ENCODE measurements at places on chromosomes 6 and 20. TPM values are rescaled to one million over a fixed set of nuclear protein-coding genes. Genes with fewer than 3 reads are reported as not detected.

MAS1 gene
- total RNA-seq, result not detected

BEND6 gene
- 0.20 TPM for total RNA-seq

COL12A1 gene
- total RNA-seq, result not detected

RAET1L gene
- total RNA-seq, result not detected

- no peaks in the 10 kb centered on the region for H3K4me1 ChIP-seq
- H3K27ac ChIP-seq, result no peak overlapping the region
- DNase-seq, result no peak
- no peaks in the 10 kb centered on the region for H3K36me3 ChIP-seq
- no peaks in the 10 kb centered on the region for H3K27me3 ChIP-seq
These were observed 18.1 kb downstream of the VNN1 start for GRCh38 chr6:132695773-132696172.

GRCh38 chr6:49551866-49552129 is 1.3 kb downstream of the C6orf141 start:
- peaks cover 37% of the 10 kb centered on the region for H3K4me1 ChIP-seq
- H3K36me3 ChIP-seq, result no peaks in the 10 kb centered on the region
- H3K27ac ChIP-seq, result no peak overlapping the region
- H3K27me3 ChIP-seq, result peaks cover 4% of the 10 kb centered on the region
- no peak for DNase-seq
- no peak overlapping the region for H3K4me3 ChIP-seq

DNA sequence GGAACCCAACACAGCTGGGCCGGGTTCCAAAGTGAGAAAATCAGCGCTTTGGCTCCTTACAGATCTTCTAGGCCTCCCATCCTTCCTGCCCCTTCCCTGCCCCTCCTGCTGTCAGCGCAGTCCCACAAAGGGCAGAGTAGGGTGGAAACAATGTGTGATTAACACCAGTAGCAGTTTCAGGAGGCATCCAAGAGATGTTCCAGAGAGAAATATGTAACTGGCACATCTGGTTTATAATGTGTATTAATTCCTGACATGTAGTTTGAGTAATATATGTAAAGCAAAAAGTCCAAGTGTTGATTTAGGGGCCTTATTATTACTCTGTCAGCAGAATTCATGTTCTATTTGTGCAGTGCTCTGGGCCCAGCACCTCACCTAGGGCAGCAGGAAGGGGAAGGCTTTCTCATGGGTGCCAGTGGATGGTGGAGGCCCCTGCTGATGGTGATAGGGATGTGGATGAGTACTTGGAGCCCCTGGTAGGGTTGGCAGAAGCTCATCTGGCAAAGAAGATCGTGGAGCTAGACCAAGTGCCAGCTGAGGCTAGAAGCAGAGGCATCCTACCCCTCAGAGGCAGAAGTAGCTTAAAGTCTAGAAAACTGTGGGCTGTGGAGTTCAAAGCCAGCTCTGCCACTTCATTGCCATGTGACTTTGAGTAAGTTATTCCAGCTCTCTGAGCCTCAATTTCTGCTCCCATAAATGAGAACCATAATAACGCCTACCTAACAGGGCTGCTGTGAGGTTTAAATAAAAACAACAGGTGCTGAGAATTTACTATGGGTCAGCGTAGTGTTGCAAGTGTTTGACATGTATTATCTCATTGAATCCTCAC is 22.4 kb upstream of the RALY start:
- H3K4me3 ChIP-seq, result no peak overlapping the region
- H3K27me3 ChIP-seq, result peaks cover 22% of the 10 kb centered on the region

- no peak overlapping the region for H3K4me3 ChIP-seq
- no peak for DNase-seq
- no peaks in the 10 kb centered on the region for H3K27me3 ChIP-seq
- H3K27ac ChIP-seq, result no peak overlapping the region
These were observed 772.0 kb downstream of the HACE1 start for GRCh38 chr6:104087765-104088164.

DNA sequence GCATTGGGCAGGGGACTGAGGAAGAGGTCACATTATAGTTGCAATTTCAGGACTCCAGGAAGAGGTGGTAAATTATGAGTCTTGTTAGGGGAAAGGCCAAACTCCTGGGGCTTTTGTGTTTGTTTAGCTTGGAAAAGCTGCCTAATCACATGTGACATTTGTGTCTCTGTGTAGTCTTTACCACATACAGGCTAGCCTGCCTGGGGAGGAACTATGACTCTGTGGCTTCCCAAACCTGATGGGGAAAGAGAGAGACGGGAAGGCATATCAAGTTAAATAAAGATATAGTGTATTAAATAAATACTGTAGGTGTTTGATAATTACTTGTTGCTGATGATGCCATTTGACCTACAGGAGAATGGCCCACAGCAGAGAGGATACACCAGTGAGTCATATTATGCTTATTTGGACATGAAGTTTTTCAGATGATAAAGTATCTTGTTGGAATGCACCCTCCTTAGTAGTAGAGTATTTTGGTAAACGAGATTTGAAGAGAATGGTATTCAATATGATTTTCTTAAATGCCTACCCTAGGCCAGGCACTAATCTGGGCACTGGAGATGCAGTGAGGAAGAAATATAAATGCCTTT is 4.0 kb downstream of the BLTP3A start:
- DNase-seq, result peak; percentile 28
- no peaks in the 10 kb centered on the region for H3K36me3 ChIP-seq
- H3K4me3 ChIP-seq, result no peak overlapping the region
- no peaks in the 10 kb centered on the region for H3K27me3 ChIP-seq

DNA sequence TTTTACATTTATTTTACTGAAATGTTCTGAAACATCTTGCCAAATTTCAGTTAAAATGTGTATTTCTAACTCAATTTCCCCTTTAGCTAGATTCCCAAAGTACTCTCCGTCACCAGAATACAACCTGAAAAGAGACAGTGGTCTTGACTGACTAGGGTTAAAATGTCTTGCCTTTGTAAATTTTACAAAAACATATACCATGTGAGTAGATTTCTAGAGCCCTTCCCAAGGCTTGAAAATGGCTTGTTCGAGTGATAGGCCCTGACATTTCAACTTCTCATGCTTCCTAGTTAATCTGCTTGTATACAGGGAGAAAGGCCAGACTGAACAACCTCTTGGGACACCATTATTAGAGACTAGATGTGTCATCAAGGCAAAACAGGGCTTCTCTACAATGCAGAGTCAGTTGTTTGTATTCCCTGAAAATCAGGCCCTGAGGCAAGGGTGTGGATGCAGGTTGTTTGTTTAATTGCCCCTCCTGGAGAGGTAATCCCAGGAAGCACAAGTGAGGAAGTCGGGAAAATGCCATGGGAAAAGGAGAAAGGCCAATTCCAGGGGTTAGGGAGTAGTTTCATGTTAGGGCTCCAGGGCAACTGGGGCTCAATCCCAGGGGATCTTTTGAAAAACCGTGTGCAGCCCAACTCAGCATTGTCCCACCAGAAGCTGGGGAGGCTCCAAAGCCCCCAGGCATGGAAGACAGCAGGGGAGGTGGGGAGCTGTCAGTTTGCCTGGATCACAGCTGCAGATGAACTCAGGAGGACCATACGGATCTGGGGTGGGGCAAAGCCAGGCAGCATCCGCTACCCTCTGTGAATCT is 11.6 kb upstream of the TFB1M start:
- H3K4me3 ChIP-seq, result peak overlapping the region; percentile 39
- H3K4me1 ChIP-seq, result peaks cover 60% of the 10 kb centered on the region
- peak; percentile 35 for DNase-seq
- no peaks in the 10 kb centered on the region for H3K27me3 ChIP-seq

DNA sequence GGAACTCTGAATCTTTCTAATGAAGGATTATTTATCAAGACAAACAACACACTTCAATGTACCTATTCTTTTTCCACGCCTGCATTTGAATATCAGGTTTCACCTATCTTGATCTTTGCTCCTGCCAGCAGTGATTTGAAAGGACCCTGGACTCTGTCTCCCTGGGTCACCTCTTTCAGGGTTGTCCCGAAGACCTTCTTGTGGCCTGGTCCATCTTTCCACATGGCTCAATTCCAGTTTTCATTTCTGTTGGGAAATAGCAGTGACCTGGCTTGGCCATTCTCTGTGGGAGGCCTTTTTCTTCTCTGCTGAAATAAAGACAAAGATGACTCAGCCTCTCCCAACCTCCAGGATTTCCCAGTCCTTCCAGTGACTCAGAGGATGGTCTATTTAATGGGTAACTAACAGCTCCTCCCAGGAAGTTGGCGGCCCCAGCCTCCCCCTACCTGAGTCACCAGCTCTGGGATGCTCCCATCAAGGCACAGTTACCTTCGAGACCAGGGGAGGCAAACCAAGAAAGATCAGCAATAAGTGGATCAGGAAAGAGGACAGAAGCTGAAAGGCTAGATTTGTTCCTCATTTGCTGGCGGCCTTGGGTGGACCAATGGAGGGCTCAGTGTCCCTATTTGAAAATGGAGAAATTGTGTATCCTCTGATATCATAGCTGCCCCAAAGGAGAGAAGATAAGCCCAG is 120.2 kb upstream of the RNF24 start:
- peak overlapping the region; percentile 51 for H3K27ac ChIP-seq
- H3K4me3 ChIP-seq, result peak overlapping the region; percentile 28
- no peaks in the 10 kb centered on the region for H3K27me3 ChIP-seq

Measured in HepG2 (cell line).